Activated effector memory CD4-positive, alpha-beta T cell treated with Interleukin-2 at 50 U/mL for 16 hours (primary cell): ENCODE measurements at places on chromosomes 11 and 22.

DNA sequence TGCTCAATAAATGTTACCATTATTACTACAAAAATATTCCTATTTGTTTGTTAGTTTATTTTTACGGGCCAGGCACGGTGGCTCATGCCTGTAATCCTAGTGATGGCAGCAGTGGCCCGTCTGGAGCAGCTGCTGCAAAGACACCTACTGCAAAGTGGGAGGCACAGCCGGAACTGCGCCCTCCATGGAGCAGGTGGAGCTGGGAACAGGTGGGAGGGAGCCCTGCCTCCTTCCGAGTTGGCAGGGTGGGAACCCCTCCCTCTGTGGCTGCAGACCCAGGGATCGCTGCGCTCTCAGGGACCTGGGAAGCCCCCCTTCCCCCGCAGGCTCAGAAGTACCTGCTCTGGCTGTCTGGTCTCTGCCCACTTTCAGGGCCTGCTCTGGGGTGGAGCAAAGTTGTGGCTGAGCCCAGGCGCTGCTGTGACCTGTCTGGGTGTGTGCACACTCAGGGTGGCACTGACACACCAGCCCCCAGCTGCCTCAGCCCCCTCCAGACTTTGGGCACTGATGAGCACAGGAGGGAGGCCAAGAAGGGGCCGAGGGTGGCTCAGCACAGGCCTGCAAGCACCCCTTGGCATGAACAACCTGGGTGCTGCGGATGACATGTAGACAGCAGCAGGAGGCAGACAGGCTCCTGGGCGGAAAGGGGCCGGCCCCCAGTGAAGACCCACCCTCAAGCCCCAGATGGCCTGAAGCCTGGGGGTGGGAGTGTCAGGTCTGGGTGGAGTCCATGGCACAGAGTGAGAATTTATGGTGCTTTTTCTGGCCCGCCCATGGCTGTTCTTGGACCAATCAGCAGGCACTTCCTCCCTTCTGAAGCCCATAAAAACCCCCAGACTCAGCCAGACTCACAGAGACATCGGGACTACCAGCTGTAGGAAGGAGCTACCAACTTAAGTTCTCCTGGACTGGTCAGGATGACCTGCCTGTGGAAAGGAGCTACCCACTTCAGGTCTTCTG is 103.7 kb upstream of the CLMP start:
- no peak for DNase-seq

DNA sequence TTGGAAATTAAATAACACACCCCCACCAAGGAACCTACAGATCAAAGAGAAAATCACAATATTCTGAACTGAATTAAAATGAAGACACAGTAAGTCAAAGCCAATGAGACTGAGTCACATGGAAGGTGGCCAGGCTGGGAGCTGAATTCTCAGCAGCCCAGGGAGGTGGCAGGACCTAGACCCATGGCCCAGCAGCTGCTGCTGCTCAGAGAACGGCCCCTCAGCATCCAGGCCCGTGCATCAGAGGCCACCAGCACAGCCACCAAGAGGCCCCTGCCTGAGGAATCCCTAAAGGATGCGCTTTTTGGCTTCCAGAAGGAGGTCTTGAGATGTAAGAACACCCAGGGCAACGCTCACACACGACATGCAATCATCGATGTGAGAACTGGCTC is 35.0 kb downstream of the TBX1 start:
- no peak for DNase-seq

DNA sequence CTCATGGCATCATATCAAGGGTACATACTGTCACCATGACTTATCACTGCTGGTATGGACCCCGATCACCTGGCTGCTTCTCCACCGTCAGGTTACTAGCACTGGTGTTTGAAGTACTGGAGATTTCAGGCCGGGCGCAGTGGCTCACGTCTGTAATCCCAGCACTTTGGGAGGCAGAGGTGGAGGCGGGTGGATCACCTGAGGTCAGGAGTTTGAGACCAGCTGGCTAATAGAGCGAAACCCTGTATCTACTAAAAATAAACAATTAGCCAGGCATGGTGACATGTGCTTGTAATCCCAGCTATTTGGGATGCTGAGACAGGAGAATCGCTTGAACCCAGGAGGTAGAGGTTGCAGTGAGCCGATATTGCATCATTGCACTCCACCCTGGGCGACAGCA is 82.4 kb upstream of the ANO1 start:
- no peak for DNase-seq

DNA sequence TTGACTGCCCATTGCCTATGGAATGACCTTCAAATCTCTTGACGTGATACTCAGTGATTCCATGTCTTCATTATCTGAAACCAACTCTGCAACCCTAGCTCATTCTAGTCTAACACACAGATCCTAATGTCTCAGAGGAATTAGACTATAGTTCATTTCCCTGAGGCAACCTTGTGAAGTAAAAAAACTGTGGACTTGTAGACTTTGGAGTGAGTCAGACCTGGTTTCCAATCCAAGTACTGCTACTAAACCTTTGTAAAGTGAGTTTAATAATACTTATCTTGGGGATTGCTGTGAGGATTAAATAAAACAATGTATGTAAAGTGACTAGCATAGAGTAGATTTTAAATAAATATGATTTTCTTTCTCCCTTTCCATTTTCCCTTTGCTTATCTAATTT is 226.1 kb downstream of the BLID start:
- DNase-seq = no peak
